ENCODE measurements at places on chromosomes 11 and 22.

- DNase-seq: no peak
These were observed 1.9 kb downstream of the MMP8 start for GRCh38 chr11:102722821-102723220.

- no peak for DNase-seq
These were observed 1292.7 kb downstream of the TBC1D22A start for GRCh38 chr22:48055185-48055584.

DNA sequence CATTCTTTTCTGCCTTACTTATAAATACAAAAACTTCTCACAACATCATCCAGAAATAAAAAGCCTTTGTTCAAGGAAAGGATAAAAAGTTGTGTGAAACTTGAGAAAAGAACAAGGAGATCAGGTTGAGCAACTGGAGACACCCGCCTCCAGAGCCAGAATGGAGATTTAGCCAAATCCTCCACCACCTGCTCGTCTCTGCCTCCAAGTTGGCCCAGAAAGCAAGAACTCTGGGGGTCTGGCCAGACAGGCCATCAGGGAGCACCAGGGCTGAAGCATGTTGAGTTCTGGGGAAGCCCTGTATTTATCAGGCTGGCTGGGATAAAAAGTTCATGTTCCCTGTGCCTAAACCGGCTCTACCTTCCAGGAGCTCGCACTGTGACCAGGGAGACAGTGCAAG is 14.9 kb downstream of the SMCO4 start:
- DNase-seq: no peak

- DNase-seq: no peak
These were observed 32.3 kb upstream of the ADSL start for GRCh38 chr22:40314041-40314440.

GRCh38 chr11:33062137-33062536 is 22.8 kb downstream of the TCP11L1 start:
- peak; percentile 30 for DNase-seq

- DNase-seq: no peak
These were observed 113.6 kb upstream of the SOX6 start for GRCh38 chr11:16469968-16470367.

- no peak for DNase-seq
These were observed 199.9 kb downstream of the MAML2 start for GRCh38 chr11:96143041-96143521.

DNA sequence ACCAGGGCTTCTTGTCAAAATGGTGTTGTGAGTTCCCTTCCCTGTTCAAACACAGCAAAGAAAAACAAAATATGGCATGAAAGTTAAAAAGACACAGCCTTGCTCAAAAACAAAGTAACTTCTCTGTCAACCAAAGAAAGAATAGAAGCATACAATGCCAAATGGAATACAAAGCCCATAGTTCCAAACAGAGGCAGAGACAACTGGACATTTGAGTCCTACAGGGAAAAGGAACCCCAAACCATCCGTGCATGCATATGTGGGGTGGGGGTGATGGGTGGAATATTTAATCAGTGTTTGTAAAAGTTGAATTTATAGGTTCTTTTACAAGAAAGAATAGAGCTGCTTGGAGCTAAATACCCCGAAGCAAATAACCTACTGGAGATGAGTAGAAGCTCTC is 218.7 kb downstream of the FAM76B start:
- DNase-seq: no peak

DNA sequence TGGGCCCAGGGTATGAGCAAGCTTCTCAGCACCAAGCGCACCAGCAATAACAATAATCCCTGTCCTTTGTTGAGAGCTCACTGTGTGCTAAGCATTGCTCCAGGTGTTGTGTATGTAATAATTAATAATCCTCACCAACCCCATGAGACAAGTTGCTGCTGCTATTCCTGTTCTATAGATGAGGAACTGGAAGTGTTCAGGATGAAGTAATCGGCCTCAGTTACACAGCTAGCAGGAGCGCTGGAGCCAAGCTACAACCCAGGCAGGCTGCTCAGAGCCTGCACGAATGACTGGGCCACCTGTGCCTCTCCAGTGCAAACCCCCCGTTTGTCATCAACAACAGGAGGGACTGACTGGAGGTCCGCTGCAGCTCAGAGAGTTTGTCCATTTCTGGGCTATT is 35.2 kb upstream of the CECR2 start:
- no peak for DNase-seq

DNA sequence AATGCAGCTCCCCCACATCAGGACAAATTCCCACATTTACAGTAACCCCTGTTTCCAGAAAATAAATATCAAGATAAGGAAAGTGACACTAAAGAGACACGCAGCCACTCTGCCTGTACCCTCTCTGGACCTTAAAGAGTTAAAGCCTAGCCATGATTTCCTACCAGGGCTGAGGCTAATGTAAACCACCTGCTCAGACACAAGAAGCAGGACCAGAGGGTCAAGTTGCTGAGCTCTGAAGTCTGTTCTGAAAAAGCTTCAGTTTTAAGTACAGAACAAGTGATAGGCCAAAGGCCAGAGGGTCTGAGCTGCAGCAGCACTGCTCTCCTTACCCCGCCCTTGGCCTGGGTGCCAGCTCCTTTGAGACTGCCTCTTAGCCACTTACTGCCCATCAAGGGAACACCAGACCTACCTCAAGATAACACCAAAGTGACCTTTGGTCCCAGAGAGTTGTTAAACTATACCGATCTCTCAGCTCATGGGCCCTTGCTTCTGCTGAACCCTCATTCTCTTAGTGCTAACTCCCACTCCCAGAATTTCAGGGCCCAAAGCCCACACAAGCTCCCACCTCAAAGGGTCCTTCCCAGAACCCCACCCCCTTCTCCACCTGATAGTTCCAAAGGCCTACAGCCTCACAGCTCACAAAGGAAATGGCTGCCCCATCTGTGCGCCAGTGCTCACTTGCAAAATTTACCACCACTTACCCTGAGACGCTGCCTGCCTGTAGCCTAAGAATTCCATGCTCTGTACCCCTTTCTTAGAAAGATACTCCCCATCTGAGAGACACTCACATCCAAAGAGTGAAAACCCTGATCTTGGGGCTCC is 40.5 kb downstream of the IL18BP start:
- DNase-seq: peak; percentile 50

DNA sequence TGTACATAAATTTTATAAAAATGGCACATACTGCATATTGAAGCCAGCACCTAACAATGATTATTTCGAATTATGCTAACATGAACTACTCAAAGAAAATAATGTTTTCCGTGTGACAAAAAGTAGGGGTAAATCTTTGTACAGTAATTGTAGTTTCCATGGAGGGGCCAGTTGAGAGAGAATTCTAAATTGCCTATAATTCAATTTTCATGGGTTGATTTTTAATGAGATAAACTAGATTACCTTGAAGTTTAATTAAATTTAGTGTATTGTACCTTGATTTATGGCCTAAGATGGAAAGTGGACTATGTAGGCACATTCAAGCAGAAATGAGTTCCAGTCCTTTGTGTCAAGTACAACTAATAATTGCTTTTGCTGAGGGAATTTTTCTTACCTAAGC is 5.0 kb downstream of the APLP2 start:
- no peak for DNase-seq

DNA sequence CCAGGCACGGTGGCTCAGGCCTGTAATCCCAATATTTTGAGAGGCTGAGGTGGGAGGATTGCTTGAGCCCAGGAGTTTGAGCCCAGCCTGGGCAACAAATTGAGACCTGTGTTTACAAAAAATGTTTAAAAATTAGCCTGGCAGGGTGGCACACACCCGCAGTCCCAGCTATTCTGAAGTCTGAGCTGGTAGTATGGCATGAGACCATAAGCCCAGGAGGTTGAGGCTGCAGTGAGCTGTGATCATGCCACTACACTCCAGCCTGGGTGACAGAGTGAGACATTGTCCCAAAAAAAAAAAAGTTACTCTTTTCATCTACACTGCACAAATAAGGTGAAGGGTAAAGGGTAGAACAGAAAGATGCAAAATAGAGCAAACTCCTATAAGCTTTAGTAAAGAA is 22.3 kb upstream of the PPP2R1B start:
- no peak for DNase-seq

GRCh38 chr11:59660621-59661020 is 8.2 kb downstream of the PATL1 start:
- no peak for DNase-seq

GRCh38 chr11:113151521-113151920 is 162.9 kb upstream of the TTC12 start:
- DNase-seq: no peak

- DNase-seq: no peak
These were observed 8.7 kb downstream of the OR51B4 start for GRCh38 chr11:5293028-5293427.

DNA sequence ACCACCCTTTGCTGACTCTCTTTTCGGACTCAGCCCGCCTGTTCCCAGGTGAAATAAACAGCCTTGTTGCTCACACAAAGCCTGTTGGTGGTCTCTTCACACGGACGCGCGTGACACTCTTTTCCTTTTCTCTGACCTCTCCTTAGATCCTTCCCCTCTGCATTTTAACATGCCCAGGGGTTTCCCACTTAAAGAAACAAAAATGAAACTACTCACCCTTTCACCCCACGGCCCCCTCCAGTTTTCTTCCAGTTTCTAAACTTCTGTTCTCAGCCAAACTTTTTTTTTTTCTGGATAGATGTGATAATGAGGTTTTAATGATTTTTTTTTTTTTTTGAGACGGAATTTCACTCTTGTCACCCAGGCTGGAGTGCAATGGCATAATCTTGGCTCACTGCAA is 32.8 kb upstream of the NUP50 start:
- DNase-seq: no peak

DNA sequence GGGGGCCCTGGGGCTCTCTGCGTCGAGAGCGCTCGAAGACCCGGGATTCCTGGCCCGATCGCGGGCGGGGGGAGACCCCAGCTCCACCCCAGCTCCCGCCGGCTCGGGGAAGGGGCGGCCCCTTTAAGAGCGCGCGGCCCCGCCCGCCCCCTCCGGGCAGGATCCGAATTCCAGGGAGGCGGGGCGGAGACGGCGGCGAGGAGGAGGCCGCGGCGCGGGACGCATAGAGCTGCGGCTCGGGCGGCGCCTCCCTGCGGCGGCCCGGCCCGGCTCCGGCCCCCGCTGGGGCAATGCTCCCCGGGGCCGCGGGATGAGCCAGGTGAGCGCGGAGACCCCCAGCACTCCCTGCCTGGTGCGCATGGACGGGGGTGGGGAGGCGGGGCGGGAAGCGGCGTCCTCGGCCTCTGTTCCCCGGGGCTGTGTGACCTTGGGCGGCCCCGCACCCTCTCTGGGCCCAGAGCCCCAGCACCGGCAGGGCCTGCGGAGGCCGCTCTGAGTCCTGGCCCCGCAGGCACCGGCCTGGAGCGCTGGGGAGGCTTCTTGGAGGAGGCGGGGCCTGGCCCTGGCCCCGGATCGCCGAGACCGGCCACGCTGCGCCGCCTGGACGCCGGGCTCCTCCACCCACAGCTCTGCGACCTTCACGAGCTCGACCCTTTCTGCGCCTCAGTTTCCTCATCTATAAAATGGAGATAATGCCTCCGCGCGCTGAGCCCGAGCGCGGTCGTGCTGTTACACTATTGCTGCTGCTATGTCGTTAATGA is 565 bp downstream of the GAS2L1 start:
- DNase-seq: peak; percentile 80

GRCh38 chr11:12280199-12280837 is 97.1 kb upstream of the PARVA start:
- DNase-seq: no peak

Data from cardiac fibroblast (primary cell).